ENCODE measurements at places on chromosomes 3 and 15.
A peak's percentile ranks its signal among the peaks of the same experiment; 100 is the strongest.

- DNase-seq, result no peak
Observed at GRCh38 chr3:2968475-2968874, 141.7 kb downstream of the IL5RA start.

- DNase-seq, result no peak
Observed at GRCh38 chr3:142013326-142013980, 135.9 kb downstream of the TFDP2 start.

DNA sequence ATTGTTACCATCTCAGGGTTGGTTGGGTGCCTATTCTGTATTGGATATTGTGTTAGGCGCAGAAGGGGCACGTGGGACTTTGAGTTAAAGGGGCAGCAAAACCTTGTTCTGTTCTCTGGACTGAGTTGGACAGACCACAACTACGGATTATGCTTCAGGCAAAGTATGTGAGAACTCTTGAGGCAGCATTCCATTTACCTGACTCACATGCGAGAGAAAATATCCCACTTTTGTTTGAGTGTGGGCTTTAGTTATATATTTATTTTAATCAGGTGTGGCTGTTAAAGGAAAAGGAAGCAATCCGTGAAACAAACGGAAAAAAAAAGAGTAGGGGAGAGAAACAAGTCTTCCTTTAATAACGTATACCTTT is 627 bp upstream of the PLS1 start:
- peak; percentile 45 for DNase-seq

DNA sequence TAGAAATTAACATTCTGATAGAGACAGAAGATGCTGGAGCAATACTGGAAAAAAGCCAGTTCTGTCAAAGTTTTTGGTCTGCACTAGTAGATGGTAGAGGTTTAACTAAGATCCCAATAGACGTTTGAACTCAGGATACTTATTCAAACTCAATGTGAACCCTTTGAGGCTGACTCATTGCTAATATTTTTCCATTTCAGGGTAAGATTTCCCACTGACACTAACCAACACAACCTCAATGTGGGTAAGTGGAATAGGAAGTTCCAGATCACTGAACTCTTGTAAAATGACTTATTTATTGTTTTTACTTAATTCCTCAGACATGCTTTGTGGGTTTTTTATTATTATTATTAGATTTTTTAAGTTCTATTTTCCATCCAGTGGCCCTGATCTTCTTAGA is 1024.8 kb downstream of the EPHA3 start:
- DNase-seq, result no peak

DNA sequence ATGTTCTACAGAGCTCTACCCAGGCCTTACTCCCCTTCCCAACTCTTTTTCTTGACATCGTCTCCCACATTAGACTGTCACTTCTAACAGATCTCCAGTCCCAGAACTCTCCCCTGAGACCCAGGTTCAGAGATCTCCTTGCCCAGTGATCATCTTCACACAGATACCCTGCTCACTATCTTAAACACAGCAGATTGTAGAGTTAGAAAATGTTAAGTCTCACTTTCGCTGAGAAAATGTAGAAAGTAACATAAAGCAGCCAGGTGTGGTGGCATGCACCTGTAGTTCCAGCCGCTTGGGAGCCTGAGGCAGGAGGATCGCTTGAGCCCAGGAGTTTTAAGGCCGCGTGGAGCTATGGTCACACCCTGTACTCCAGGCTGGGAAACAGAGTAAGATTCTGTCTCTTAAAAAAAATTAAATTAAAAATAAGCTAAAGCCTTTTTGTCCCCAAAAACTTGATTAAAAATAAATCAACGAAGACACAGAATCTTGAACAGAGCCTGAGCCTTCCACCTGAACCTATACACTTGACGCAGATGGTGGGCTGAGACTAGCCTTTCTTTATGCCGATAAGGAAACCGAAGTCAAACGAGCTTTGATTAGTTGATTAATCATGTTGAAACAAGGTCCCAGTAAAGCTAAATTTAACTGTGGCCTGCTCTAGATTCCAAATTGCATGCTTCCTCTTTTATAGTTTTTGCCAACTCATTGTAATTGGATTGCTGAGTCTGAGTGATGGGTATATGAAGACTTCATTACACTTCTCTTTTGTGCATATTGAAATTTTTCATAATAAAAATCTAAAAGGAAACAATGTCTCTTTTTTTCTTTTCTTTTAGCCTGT is 31.3 kb upstream of the BLM start:
- DNase-seq, result no peak

- DNase-seq, result no peak
Observed at GRCh38 chr15:34813446-34814190, 18.3 kb upstream of the ACTC1 start.

DNA sequence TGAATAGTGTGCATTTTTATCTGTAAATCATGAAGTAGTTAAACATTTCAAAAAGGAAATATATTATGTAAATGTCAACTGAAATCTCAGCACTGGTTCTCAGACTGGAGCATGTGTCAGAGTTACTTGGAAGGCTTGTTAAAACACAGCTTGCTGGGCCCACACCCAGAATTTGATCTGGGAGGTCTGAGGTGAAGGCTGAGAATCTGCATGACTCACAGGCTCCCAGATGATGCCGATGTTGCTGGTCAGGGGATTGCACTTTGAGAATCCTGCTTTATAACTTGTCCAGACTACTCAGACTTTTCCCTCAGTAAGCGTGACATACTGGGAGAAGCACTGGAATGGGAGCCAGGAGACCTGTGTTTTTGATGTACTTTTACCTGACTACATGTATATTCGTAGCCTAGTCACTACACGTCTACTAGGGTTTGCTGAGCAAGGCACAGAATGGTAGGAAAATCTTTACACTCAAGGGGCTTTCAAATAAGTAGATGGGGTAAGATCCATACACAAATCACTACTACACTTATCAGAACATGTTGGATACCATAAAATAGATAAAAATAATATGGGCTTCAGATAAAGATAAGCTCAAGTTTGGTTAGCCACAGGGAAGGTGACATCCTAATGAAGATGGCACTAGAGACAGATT is 77.1 kb upstream of the MEX3B start:
- DNase-seq, result peak; percentile 33

DNA sequence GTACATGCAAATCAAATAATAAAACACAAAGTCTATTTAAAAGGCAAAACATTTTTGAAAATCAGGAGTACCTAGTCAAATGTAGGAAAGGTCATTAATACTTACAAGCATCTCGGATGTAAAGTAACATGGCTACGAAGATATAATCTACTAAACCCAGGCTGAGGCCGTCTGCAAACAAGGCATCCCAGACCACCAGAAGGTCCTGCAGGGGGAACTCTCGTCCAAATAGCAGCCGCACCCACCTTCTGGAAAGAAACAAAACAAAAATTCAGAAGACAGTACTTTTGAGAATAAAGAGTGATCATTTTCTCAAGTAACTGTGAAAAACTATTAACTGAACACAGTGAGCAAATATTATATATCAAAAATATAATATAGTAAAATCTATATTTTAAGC is 423.1 kb downstream of the PLCL2 start:
- no peak for DNase-seq

DNA sequence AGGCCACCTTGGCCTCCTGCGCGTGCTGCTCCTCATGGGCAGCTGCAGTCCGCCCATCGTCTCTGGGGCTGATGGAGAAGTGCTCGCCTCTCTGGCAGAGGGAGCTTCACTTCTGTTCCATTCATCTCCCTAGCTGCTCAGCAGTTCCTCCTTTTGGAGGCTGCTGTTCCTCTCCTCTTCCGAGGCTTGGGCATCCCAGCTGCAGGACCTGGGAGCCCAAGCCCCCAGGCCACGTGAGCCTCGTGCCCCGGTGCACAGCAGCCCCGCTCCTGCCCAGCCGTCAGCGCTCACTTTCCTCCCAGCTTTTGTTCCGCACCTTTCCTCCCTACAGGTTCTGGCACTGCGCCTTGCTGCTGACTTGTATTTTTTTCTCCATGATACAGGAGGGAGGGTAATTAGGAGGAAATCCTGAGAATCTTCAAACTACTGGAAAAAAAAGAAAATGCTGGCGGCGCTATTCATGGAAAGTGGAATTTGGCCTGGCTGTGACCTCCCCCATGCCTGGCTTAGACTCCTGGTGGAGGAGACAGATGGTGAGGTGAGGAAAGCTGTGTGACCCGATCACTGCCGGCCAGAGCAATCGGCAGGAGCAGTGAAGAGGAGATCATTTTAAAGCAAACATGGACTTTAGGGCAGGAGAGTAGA is 210.1 kb downstream of the CHST2 start:
- DNase-seq, result peak; percentile 7

DNA sequence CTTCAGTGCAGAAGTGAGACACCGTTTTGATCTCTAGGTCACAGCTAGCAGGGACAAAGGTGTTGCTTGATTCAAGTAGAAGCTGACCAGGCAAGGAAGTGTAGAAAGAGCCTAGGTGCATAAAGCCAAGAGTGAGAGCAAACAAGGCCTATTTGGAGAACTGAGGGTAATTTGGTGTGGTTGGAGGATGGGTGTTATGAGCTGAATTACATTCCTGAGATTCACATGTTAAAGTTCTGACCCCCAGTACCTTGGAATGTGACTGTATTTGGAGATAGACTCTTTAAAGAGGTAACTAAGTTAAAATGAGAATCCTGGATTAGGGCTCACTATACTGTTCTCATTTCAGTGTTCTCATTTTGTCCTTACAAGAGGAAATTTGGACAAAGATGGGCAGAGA is 191.3 kb downstream of the ZMAT3 start:
- DNase-seq, result no peak

- DNase-seq, result no peak
Observed at GRCh38 chr3:58564456-58565160, 12.6 kb downstream of the FAM107A start.

GRCh38 chr15:47304656-47305055 is 412.6 kb upstream of the SEMA6D start:
- no peak for DNase-seq

DNA sequence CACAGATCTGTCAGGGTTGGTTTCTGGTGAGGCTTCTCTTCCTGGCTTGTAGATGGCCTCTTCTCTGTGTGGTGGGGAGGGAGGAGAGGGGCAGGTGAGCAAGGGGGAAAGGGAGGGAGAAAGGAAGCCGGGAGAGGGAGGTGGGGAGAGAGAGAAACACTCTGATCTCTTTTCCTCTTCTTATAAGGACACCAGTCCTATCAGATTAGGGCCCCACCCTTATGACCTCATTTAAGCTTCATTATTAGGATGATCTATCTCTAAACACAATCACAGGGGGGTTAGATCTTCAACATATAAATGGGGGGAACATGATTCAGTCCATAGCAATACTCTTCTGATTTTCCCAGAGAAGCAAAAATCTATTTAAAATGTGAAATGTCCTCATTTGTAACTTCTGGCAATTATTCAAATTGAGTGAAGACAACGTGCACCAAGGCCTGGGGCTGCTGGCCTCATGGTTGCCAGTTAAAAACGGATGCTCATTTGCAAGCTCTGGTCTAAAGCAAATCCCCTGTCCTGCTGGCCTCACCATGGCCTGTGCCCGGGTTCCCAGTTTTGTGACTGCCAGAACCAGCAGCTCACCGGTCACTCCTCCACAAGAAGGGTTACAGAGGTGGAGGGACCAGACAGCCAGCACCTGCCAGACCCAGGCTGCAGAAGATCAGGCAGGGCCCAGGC is 8.3 kb downstream of the POMGNT2 start:
- no peak for DNase-seq

- DNase-seq, result no peak
Observed at GRCh38 chr15:98154863-98155262, 194.4 kb downstream of the ARRDC4 start.

GRCh38 chr3:178975320-178975719 is 96.3 kb downstream of the ZMAT3 start:
- DNase-seq, result no peak

GRCh38 chr15:97071668-97072067 is 741.2 kb downstream of the NR2F2 start:
- no peak for DNase-seq

- no peak for DNase-seq
Observed at GRCh38 chr15:72341361-72341760, 21.4 kb upstream of the CELF6 start.

DNA sequence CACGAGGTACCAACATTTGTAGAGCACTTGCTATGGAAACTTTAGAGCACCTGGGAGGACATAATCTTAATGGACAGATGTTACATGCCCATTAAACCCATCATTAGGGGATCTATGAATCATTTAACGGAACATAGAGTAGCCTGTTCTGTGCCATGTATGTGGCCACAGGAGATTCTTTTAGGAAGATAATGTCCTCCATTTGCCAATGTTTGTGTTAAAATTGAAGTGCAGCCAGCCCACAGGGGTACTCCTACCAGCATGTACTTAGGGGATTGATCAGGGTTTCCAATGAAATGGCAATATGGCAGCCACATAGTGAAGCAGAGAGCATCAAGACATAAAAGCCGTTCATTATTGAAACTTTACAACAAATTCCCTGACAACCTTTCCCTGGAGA is 70.7 kb downstream of the TNIK start:
- no peak for DNase-seq

GRCh38 chr3:108845709-108846293 is 23.2 kb downstream of the TRAT1 start:
- no peak for DNase-seq

- DNase-seq, result peak; percentile 13
Observed at GRCh38 chr3:33149342-33149741, 35.5 kb downstream of the CRTAP start.

DNA sequence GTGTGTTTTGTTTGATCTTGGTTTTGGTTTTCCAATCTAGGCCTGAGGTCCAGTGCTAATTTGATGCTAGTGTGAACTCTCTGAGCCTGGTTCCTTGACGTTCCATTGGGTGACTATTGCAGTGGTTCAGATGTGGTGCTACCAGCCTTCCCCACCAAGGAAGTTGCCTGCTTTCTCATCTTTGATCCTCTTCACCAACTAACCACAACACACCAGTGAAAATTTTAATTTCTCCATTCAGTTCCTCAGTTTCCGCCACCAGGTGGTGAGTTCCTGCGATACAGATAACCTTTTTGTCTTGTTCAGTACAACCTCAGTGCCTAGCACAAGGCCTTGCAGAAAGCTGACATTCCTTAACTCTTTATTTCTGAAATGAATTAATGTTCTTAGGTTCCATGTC is 337.4 kb upstream of the TPRG1 start:
- DNase-seq, result no peak

DNA sequence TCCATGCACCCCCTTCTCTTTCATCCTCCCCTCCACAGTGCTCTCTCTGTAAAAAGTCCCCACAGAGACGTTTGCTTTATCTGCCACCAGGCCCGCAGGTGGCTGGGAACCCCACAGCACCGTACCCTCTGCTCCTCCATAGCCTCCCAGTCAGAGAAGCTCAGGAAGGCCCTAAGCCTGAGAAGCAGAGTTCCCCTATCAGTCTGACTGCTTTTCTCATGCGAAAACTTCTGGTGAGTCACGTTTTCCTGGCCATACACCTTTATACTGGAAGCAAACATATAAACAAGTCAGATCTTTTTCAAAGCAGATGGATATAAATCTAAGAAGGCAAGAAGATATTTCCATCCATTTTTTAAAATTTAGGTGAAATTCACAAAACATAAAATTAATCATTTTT is 51.5 kb upstream of the MEF2A start:
- no peak for DNase-seq

DNA sequence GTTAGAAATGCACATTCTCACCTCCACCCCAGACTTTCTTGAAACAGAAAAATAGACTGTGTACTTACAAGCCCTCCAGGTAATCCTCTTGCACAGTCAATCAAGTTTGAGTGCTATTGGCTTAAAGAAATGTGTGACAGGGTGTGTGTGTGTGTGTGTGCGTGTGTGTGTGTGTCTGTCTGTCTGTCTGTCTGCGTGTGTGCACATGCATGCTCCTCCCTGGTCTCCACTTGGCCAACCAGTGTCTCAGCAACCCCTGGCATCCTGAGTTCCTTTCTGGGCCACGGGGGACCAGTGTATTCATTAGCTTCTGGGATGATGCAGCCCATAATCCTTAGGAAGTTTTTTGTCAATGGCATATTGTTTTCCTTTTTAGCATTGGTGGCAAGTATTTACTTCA is 128.8 kb upstream of the IL12A start:
- DNase-seq, result no peak

All from body of pancreas (tissue), 4 donors.